ENCODE measurements at places on chromosomes 6 and 20.
A peak's percentile ranks its signal among the peaks of the same experiment; 100 is the strongest.

GRCh38 chr6:70080443-70081070 lies 214.2 kb downstream of the COL19A1 start:
- DNase-seq = no peak

DNA sequence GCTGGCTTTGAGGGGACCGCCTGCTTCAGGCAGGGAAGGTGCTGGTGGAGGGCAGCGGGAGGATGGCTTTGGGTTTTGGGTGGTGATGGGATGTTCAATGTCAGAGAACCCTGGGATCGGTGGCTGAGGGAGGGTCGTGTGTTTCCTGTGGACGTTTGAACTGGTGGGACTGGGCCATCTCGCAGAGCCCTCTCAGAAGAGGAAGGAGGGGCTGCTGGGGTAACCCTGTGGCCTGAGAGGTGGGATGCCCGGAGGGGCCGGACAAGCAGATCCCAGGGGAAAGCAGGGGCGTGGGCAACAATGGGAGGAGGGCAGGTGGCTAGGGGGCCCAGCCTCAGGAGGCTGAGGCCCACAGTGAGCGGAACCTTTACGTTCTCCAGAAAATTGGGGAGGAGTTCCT lies 34.9 kb downstream of the PYGB start:
- DNase-seq = peak; percentile 51

DNA sequence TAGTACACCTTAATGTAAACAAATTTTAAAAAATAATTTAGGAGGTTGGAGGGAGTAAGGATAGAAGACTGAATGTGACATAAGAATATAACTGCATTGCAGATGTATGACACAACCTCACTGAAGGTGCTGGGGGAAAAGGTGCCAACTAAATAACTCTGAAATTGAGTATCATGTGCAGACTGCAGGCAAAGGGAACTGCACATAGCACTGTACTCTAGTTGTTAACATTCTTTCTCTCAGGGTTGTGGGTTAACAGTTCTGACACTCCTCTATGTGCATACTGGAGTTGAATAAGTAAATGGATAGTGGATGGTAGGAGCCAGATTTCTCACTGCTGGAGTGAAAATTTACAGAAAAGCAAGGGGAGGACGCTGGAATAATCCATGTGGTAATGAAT lies 451.9 kb upstream of the CDH4 start:
- no peak for DNase-seq

- DNase-seq = no peak
Observed at GRCh38 chr6:127302728-127303660, 36.3 kb downstream of the RNF146 start.

GRCh38 chr6:34571388-34571787 lies 15.3 kb upstream of the SPDEF start:
- DNase-seq = no peak

- no peak for DNase-seq
Observed at GRCh38 chr6:52341561-52342260, 20.2 kb upstream of the PAQR8 start.

DNA sequence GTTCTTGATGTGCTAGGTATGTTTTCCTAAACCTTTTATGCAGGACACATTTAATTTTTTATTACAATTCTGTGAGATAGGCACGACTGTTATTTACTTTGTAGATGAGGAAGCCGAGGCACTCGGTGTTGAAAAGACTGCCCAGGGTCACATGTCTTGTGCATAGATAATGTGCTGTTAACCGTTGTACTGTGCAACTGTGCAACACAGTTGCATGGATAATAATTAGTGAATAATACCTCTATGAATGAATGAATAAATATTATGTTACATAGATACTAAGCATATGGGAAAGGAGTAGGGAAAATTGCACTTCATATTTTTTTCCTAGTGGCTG lies 60.3 kb upstream of the DEK start:
- DNase-seq = no peak

GRCh38 chr6:116564921-116565872 lies 6.1 kb upstream of the RWDD1 start:
- DNase-seq = peak; percentile 63

DNA sequence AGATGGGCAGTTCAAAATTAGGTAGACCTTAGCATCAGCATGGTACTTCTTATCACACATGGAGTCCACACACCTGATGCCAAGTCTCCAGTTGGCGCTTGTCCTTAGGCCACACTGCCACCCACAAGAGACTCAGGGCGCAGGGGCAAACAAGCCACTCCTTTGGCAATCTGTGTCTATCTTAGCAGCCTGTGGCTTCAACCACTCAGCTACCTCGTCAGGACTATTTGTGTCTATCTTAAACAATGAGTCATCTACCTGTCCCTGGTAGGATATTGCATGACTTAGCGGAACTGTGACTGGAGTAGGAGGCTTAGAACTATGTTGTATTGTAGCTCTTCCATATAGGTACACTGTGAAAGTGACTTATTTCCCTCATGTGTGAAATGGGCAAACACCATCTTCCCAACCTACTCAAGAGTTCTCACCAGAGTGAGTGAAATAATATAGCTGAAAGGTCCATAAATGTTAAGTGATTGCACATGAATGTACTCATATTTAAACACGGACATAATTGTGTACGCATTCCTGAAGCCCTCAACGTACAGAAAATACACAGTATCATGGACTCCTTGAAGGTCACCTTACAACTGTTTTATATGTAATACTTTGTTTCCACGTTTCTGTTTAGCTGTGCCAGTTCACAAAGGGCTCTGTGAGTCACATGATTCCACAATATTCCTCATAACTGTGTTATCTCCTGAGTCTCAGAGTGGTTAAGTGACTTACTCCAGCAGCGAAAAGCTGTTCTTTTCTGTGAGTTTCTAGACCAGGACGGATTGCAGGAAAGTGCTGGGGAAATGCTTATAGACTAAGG lies 1.6 kb downstream of the TRIM27 start:
- DNase-seq = no peak

Data from sigmoid colon (tissue), 7 donors.